NCI-H187 treated with DMSO at 0.1 percent for 48 hours (cell line): ENCODE measurements at places on chromosomes 4 and X.

DNA sequence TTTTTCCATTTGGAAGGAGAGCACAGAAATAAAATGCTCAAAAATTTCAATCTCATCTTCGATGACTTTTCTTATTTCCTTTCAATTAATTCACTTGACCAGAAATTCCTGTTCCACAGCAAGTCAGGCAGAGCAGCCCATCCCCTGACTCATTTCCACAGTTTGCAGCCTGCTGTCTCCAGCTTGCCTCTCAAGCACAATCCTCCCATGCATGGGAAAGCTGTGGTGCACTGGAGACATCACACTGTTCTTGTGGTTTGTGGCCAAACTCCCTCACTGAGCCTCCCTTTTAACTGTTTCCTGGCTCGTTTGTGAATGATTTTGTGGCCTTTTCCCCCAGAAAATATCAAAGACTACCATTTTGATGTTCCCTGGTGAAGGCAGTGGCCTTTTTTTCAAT lies 114.0 kb upstream of the ENPEP start:
- no peak for DNase-seq

GRCh38 chrX:107721318-107721717 lies 54.3 kb downstream of the TSC22D3 start:
- DNase-seq: no peak

DNA sequence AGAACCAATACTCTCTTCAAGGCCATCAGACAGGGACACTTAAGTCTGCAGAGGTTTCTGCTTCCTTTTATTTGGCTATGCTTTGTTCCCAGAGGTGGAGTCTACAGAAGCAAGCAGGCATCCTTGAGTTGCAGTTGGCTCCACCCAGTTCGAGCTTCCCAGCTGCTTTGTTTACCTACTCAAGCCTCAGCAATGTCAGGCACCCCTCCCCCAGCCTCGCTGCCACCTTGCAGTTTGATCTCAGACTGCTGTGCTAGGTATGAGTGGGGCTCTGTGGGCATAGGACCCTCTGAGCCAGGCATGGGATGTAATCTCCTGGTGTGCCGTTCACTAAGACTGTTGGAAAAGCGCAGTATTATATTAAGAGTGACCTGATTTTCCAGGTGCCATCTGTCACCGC lies 12.6 kb upstream of the UGT2B15 start:
- no peak for DNase-seq

DNA sequence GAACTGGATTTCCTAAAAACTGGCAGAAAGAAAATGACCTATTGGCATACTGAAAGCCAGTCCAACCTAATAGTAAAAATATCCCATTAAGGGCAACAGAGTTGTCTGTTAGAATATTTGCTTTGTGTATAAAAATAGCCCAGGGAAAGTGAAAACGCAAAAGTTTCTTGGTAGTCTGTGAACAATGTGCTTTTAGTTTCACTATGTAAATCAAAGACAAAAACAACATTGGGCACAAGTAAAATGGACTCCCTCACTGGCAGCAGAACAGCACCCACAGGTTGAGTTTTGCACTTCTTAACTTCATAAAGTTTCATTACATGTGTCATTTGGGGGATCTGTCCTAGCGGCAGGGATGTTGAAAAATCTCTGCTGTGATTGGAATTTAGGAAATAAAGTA lies 4.3 kb upstream of the FGG start:
- no peak for DNase-seq

DNA sequence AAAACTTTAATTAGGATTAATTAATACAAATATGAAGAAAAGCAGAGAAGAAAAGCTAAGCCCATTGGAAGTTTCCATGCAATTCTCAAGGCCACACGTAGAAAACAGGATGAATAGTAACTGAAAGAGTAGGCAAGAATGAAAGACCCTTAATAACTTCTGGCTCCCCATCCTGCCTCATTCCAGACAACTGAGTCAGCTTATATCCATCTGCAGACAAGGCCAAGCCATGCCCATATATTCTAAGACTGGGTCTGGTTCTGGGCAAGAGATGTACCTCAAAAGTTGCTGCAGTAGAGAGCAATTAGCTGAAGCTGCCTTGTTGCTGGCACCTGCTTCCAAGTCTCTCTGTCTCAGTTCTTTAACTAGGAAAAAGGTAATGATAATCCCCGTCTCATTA lies 244.1 kb downstream of the GPC3 start:
- DNase-seq: no peak

DNA sequence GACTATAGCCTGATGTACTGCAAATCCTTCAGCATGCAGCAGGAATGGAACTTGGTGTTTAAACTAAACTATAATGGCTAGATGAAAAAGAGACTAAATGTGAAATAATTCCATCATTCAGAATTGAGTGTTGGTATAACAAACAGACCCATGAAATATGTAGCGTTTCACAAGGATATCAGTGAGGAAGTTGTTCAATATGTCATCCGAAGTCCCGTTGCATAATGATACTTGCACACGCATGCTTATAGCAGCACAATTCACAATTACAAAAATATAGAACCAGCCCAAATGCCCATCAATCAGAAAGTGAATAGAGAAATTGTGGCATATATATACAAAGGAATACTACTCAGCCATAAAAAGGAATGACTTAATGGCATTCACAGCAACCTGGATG lies 20.4 kb downstream of the MECP2 start:
- no peak for DNase-seq

GRCh38 chrX:38606821-38607220 lies 45.5 kb downstream of the TSPAN7 start:
- DNase-seq: no peak

DNA sequence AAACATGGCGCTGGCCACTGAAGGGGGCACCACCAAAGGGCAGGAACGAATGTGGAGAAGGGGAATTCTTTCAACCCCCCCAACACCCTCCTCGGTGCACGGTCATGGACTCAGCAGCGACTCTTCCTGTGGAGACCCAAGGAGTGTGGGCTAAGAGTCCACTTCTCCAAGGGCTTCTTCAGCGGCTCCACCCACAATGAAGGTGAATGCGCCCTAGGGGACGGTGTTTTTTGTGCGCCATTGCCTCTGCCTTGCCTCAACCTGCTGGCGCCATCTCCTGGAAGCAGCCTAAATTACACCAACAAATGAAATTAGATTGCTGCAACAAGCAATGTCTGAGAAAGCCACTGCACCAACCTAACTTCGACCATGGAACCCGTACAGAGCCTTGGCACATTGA lies 169.2 kb upstream of the MAGEB18 start:
- no peak for DNase-seq

DNA sequence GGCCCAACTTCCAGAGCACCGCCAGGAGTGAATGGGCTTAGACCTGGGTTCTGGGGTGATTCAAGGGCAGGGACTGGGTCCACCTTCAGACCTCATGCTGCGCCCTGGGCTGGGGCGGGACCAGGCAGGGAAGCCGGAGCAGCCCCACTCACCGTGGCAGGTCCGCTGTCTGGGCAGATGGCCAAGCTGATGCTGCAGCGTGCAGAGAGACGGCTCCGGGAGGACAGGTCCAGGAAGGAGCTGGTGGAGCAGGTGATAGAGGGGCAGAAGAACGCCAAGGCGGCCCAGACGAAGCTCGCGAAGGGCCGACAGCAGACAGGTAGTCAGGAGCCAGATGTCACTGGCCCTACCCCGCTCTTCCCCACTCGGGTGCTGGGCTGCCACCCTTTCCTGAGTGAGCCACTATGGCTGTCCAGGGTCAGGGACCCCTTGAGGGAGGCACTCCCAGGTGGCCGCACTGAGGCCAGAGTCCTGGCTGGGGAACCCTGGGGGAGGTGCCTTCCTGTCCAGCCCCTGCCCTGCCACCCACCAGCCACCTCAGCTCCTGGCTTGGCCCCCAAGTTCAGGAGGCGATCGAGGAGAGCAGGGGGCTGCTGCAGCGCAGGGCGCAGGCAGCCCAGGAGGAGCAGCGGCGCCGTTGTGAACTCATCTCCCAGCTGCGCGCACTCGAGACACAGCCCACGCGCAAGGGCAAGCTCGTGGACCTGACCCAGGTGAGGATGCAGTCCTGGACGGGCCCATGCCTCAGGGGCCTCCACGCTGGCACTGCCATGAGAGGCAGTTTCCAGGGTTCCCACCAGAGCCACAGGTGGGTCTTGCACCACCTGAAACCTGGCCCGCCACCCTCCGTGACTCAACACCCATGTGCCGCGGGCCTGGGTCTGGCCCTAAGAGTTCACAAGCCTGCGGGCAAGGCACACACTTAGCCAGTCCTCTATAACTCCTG lies 10.1 kb upstream of the RNF4 start:
- DNase-seq: no peak

DNA sequence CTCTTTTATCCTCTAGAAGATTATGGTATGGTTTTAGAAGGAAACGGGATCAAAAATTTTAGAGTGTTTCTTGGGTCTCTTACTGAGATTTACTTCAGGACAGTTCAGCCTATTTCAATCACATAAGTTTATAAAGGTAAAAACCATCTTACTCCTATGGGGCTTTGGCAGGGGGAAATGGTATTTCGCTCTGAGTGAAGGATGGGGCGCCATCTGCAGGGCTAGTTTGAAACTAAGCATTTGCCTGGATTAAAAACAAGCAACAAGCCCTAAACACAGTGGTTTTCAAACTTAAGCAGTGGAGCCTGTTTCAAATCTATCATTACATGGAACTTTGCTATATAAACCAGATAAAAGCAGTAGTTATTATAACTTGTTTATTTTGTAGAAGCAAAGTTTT lies 361.5 kb upstream of the FMR1 start:
- DNase-seq: no peak

- no peak for DNase-seq
Observed at GRCh38 chr4:155688860-155689259, 22.2 kb downstream of the GUCY1A1 start.

DNA sequence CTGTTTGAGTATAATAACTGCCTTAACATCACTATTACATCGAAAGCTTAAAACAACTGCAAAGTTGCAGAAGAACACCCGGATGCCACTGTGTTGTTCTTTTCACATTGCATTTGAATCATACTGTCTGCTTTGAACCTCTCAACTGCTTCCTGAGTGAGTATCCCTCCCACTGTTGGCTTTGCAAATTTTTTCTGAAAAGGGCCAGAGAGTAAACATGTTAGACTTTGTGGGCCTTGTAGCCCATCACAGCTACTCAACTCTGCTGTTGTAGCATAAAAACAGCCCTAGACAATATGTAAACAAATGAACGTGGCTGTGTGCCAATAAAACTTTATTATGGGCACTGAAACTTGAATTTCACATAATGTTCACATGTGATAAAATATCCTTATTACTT lies 76.1 kb downstream of the NSG1 start:
- DNase-seq: no peak

DNA sequence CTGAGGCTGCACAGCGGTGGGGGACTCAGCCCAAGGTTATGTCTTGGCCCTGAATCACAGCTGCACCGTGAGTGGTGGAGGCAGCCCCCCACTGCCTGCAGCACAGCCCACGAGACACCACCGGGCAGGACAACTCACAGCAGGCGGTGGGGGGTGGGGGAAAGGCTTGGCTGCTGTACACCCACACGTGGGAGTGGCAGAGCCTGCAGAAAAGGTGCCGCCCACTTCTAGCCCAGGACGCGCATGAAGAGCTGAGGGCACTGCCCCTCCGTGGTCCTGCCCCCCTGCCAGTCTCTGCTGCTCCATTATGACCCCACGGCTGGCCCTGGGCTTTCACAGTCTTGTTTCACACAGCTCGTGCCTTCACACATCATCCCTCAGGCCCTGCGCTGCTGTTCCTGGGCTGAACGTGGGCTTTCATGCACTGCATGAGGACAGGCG lies 40.8 kb downstream of the FGFRL1 start:
- no peak for DNase-seq

- DNase-seq: no peak
Observed at GRCh38 chrX:39439906-39440798, 638.9 kb downstream of the MID1IP1 start.

DNA sequence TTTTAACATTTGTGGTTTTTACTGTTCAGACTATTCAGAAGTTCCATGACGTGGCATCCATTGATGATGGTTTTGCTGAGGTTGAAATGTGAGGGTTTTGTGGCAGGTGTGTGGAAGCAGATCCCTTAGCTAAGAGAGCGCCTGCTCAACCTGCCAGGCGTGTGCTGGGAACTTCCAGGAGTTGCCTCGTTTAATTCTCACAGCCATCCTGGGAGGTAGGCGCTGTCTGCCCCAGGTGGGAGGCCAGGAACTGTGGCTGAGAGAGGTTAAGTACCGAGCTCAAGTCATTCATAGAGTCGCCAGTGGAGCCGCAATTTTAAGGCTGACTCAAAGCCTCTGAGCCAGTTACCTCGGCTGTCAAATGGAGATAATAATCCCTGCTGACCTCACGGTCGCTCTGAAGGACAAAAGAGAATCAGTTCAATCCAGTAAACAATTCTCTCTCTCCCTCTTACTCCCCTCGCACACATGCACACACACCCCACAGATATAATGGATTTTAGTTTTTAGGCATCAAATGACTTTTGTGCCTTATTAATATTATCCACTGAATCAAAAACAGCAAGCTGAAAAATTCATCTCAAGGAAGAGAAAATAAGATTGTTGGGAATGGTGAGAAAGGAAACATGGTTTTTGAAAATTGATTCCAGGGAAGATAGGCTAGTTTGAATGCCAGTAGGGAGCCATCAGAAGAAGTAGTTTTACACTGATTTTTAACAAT lies 171.3 kb downstream of the PTTG2 start:
- no peak for DNase-seq

GRCh38 chr4:2441393-2442174 lies 22.8 kb downstream of the CFAP99 start:
- DNase-seq: no peak

- DNase-seq: no peak
Observed at GRCh38 chr4:76325072-76325471, 18.5 kb downstream of the STBD1 start.

GRCh38 chr4:954211-955020 lies 19.0 kb downstream of the DGKQ start:
- DNase-seq: no peak

DNA sequence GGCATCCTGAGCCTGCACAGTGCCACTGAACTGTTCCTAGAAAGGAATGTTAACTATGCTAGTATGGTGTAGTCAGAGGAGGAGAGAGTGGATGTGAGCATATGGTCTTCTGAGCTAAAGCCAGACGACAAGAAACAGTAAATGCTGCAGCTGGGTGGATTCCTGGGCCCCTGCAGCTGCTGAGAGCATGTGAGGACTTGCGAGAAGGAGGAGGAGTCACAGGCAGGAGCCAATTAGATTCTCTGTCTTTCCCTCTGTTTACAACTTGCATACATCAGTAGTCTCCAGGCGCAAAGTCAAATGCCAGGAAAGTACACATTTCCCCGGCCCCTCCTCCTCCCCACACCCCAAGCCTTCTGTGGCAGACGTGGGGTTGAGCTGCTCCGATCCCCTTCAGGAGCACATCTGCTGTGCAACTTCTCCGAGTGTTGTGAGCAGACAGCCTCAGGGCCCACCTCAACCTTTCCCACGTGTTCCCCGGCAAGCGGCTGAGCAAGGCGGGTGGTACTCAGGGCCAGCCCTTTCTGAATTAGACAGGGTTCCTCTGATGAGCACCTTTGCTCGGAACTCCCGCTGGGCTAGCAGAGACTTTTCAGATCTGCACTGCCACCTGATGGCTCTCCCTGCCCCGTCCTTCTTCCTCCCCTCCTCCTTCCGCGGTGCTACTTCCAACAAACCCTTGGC lies 108.7 kb upstream of the ATP6AP2 start:
- DNase-seq: no peak
